ENCODE measurements at places on chromosomes 1 and 21. TPM values are rescaled to one million over a fixed set of nuclear protein-coding genes. Genes with fewer than 3 reads are reported as not detected.

The FALEC gene
- not detected for total RNA-seq

The RGS13 gene
- not detected for total RNA-seq

The DAB1 gene
- not detected for total RNA-seq

The MYOC gene
- total RNA-seq, result 2.8 TPM

The UTS2 gene
- total RNA-seq, result not detected

The LCE2C gene
- total RNA-seq, result not detected
